CD4-positive, CD25-positive, alpha-beta regulatory T cell (primary cell): ENCODE measurements at places on chromosomes 2 and 18.

- DNase-seq = no peak
Measured at GRCh38 chr2:120543899-120544298, 191.8 kb upstream of the GLI2 start.

DNA sequence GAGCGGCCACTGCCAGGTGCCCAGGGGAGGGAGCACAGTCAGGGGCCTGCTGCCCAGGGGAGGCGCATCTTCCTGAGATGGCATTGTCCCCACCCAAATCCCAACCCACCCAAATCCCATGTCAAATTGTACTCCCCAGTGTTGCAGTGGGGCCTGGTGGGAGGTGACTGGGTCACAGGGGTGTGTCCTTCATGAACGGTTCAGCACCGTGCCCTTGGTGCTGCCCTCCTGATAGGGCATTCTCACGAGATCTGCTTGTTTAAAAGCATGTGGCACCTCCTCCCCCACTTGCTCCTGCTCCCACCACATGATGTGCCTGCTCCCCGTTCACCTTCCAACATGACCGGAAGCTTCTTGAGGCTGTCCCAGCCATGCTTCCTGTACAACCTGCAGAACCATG lies 27.6 kb downstream of the ANKMY1 start:
- DNase-seq = no peak

GRCh38 chr2:224331698-224332097 lies 70.2 kb downstream of the FAM124B start:
- no peak for DNase-seq

- DNase-seq = no peak
Measured at GRCh38 chr2:43097644-43098408, 128.6 kb downstream of the ZFP36L2 start.

GRCh38 chr2:196086517-196087368 lies 18.1 kb upstream of the DNAH7 start:
- no peak for DNase-seq

DNA sequence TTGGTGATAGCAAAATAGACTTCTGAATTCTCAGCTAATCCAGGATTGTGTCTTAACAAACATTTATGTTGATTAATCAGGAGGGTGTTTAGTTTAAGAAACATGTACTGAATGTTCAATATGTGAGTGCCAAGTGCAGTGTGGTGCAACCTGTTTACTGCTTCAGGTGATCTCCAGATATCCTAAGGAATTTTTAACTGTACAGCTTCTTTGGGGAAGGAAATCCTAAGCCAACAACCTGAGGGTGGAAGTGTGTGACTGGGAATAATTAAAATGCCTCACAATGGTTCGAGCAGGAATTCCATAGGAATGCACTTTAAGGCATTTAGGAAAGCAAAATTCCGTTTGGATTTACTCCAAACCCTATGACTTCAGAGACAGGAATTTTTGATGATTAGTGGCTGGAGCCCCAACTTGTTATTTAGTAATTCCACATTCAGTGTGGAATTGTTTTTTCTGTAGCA lies 16.4 kb downstream of the CRIM1 start:
- DNase-seq = no peak

DNA sequence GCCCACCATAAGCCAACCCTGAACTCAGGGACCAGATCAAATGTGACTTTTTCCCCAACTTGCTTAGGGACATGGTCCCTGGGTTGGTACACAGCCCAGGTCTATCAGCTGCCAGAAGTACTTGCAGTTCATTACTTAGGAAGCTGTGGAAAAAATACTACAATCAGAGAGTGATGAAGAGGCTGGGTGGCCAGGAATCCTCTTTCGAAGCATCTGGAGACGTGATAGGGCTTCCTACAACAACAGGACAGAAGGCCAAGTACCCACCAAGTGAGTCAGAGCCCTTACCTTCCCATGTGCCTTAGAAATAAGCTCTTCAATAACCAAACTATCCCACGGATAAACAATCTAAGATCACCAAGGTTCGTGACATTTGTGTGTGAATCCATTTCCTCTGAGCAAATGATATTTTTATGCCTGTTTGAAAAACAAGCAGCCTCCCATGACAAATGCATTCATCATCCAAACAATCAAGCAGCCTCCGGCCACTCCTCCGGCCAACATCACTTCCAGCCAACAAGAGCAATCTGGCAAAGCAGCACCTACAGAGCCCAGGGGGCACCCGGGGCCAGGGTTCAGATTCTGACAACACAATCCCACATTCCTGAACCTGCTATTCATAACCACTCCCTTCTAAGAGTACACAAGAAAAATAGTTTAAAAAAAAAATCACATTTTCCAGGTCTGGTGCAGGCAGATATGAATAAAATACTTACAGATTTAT lies 26.4 kb downstream of the TBC1D8 start:
- DNase-seq = no peak

GRCh38 chr2:233477548-233478433 lies 88.8 kb downstream of the USP40 start:
- no peak for DNase-seq

DNA sequence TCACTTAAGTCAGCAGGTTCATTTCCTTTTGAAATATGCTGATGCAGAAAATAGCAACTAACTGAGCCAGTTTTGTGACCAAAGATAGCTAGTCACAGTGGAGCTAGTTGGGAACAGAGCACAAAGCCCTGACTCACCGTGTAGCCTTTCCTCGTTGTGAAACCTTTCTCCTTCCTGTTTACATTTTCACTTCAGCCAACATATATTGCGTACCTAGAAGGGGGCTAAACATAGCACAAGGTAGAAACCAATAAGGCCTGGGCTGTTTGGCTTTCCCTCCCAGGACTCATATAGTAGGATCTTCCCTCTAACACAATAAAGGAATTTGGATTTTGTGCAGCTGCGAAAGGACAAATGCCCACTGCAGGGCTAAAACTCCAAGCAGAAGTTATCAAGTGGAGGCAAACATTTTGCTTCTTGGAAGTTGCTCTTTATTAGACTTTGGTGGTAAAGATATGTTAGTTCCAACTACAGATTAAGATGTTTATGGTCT lies 24.5 kb upstream of the LPIN2 start:
- DNase-seq = no peak

DNA sequence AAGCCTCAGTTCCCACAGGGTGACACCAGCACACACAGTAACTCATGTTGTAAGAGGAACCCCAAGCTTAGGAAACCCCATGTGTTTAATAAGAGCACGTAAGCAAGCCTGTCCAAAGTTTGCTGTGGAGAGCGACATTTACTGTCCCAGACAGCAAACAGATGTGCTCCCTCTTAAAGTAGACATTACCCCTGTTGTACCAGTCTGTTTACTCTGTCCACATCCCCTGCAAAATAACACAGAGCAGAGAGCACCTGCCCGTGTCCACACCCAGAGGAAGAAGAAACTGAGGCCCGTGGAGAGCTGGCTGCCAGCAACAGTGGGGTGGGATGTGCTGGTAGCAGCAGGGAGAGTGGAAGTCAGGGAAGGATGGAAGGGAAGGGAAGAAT lies 243.5 kb downstream of the GBX2 start:
- no peak for DNase-seq

DNA sequence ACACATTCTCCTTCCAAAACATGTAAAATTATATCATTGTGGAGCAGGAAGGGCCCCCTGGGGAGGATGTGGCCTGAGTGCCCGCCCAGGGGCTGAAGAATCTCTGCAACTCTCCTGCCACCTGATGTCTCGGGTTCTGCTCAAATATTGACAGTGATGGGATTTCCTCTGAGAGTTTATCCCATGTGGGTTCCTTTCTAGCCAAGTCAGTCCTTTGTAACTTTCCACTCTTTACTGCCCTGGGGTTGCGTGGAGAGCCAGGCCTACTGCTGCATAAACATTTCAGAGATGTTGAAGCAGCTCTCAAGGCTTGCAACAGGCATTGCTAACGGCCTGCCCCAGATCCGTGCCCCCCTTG lies 4.0 kb upstream of the RAB17 start:
- DNase-seq = no peak

DNA sequence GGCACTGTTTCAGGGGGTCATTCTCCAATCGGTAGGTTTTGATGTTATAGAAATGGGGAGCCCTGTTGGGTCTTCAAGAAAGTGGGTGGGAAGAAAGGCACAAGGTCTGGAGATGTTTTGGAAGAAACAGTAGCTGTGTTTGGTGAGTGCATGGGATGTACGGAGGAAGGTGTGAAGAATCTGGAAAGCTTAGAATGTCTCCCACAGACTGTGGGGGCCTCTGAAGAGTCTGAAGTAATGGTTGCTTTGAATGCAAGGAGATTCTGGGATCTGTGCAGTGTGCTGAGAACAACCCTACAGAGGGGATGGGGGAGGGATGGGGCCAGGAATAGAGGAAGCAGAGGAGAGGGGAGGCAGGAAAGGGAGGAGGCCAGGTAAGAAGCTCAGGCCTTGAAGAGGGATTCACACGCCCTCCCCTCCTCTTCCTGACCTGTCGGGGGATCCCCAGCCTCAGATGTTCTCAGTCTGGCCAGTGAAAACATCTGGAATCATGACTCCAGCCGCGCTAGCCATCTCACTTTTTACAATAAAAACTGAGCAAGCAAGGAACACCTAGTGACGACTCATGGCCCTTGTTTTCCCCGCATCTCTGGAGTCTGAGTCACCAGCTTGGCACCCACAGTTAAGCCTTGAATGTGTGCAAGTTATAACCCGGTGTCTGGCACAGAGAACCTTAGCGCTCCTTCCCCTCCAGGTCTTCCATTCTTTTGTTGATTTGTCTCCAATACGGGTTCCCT lies 74.2 kb downstream of the SH3BP4 start:
- no peak for DNase-seq

- DNase-seq = no peak
Measured at GRCh38 chr2:114864901-114865300, 422.5 kb downstream of the DPP10 start.
